ENCODE measurements at places on chromosomes 12 and 14. TPM values are rescaled to one million over a fixed set of nuclear protein-coding genes. Genes with fewer than 3 reads are reported as not detected.

Gene CIROP
- total RNA-seq: not detected

Gene PROX2
- not detected for total RNA-seq

Gene NRDE2
- total RNA-seq: 7.9 TPM

Gene FOXN3
- 10.4 TPM for total RNA-seq

Gene LYSET
- total RNA-seq: 11.9 TPM

Gene ACACB
- 2.3 TPM for total RNA-seq

Gene KRT4
- not detected for total RNA-seq

Gene PLEKHA5
- total RNA-seq: 31.0 TPM

Gene SCNN1A
- total RNA-seq: 1.4 TPM

Gene TCL1A
- total RNA-seq: not detected

Gene WNT1
- not detected for total RNA-seq

Gene FITM1
- total RNA-seq: not detected

Gene REP15
- total RNA-seq: 2.9 TPM

Gene ESR2
- total RNA-seq: under 0.01 TPM

Gene ARHGEF25
- 27.1 TPM for total RNA-seq

Gene PPP2R3C
- 31.4 TPM for total RNA-seq

Gene RAPGEF3
- 5.1 TPM for total RNA-seq

Gene RNF31
- 28.8 TPM for total RNA-seq

Gene CEBPE
- total RNA-seq: not detected

Gene LTBP2
- total RNA-seq: 156 TPM

Gene TAS2R13
- 0.58 TPM for total RNA-seq

Gene SLC38A4
- total RNA-seq: 0.28 TPM

Gene PRIMA1
- total RNA-seq: not detected

Gene WIF1
- total RNA-seq: not detected

Gene CLECL1
- total RNA-seq: not detected

Gene OR6C4
- total RNA-seq: not detected

All from regular cardiac myocyte (primary cell).